Posterior vena cava (tissue), 2 donors: ENCODE measurements at places on chromosomes 16 and 17. TPM values are rescaled to one million over a fixed set of nuclear protein-coding genes. Genes with fewer than 3 reads are reported as not detected.

The THAP11 gene
- total RNA-seq = 24.9 TPM

The EPX gene
- not detected for total RNA-seq

The ASIC2 gene
- not detected for total RNA-seq

The KRTAP1-5 gene
- total RNA-seq = not detected

The TAC4 gene
- total RNA-seq = not detected

GRCh38 chr17:72079700-72080099, 41.1 kb upstream of the SOX9 start:
- DNase-seq = no peak

- DNase-seq = no peak
These were observed 3.0 kb downstream of the CDH11 start for GRCh38 chr16:65118871-65119270.

DNA sequence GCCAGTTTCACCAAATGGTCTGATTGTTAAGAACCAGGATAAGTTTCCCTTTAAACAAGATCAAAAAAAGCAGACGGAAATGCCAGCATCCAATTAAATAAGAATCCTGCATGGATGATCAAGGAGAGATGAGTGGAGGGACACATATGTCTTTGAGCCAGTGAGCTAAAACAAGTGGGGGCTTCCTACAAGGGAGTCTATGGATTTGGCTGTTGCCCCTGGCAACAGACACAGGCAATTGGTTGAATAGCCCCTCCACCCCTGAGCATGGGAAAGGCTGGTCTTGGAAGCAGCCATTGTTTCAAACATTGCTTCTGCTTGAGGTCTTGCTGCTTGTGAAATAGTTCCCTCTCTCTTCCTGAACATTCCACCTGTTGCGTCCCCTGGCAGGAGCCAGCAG, 374.7 kb upstream of the ERCC4 start:
- no peak for DNase-seq

DNA sequence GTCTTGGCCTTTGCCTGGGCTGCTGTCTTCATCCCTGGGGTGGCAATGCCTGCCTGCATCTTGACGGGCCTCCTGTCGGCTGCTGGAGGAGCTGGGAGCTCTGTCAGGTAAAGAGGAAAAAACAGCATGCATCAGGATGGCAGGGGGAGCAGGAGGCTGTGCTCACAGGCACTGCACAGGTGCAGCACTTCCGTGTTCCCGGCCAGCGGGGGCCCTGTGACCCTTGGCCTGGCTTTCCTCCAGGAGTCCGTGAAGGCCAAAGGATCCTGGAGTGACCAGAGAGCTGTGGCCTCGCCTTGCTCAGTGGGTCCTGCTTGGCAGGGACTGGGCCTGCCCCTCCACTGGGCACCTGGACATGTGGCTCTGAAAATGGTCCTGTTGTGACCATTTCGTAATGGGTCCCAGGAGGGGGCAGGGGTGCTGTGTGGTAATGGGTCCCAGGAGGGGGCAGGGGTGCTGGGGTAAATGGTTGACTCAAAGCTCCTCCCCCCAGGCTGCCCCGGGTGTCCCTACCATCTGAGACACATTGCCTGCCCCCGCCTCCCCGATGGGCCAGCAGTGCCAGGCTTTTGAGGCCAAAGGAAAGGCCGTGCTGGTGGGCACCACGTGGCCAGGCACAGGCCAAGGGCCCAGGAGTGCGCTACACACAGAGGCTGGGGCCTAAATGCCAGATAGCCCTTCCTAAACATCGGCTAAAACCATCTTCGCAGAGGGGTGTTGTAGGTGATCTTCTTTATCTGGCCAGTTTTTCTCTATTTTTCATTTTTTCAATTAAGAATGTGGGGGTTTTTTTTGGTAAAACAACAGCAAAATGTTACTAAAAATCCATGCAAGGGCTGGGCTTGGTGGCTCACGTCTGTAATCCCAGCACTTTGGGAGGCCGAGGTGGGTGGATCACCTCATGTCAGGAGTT, 4.0 kb upstream of the FASN start:
- DNase-seq = no peak

GRCh38 chr17:70968302-70968701, 799.0 kb downstream of the KCNJ2 start:
- DNase-seq = no peak

DNA sequence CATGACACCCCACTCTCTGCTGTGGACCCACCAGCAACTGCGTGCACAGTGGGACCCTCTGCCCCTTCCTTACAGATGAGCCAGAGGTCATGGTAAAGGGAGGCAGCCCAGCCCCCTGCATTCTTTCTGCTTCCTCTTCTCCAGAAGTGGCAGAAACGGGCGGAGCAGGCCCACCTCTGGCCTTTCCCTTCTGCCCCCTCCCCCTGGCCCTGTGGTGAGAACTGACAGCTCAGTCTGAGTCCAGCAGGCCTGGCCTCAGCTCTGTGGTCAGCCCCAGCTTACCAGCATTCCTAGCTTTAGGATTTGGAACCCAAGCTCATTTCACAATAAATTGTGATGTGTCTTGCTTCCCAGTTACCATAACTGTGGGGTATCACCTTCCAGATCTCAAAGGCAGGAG, 4.8 kb upstream of the ANKRD11 start:
- no peak for DNase-seq

DNA sequence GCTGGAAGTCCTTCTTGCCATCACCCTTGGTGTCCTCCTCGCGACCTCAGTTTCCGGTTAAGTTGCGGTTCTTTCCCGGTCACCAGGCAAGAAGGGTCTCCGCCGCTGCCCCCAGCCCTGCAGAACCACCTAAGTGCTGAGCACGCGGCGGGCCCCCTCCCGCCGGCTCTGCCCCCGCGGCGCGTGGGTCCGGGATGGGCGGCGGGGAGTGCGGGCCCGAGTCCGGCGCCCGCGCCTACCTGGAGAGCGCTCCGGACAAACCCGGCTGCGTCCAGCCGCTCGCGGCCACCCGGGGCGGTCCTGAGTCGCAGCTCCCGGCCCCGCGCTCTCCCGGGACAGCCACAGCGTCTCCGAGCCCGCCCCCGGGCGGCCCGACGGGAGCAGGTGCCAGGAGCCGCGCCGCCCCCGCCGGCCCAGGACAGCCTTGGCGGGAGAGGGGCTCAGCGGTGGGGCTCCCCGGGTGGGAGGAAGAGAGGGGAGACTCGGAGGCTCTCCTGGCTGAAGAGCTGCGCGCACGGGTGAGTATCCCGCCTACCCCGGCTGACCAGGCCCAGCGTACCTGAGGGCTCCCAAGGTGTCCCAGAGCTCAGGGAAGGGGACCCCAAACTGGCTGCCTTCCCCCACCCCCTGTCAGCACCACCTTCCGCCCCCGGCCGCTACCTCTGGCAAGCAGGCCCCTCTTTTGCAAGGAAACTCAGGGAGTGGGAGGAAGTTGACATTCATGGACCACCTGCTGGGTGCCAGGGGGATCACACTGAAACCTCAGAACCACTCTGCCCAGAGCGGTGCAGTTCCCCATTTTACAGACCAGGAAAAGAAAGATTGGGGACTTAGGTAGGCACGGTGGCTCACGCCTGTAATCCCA, 22.2 kb upstream of the C17orf113 start:
- DNase-seq = no peak

GRCh38 chr16:54927125-54928015, 3.3 kb upstream of the IRX5 start:
- no peak for DNase-seq

GRCh38 chr16:80739523-80739922, 64.9 kb downstream of the CDYL2 start:
- DNase-seq = no peak
